ENCODE measurements at places on chromosomes 4 and X.
A peak's percentile ranks its signal among the peaks of the same experiment; 100 is the strongest.

GRCh38 chrX:44036336-44036735 is 63.1 kb upstream of the NDP start:
- peak; percentile 55 for DNase-seq

DNA sequence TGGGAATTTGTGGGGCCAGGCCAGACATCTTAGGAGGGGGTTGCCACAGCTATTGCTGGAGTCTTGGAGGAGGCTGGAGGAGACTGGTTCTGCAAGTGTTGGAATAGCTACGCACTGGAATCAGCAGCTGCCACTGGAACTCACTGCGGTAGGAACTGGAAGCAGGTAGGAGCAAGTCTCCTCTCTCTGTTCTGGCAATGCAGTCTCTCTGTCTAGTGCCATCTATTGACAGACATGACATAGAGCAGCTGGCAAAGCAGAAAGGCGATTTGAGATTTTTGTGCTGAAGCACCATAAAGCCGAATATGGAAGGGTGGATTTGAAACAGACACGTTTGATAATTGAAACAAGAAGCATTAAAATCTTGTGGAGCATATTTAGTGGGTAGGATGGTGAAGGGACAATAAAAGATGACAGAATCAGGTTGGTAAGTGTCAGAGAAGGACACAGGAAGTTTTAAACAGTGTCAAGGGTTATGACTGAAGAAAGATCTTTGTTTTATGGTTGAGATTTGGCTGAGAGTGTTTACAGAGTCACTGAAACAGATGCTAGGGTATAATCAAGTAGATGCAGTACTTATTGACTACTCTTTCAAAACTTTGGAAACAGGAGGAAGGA is 23.5 kb upstream of the SYNPO2 start:
- DNase-seq: peak; percentile 64

- DNase-seq: no peak
Observed at GRCh38 chr4:7526491-7526890, 91.8 kb upstream of the PSAPL1 start.

DNA sequence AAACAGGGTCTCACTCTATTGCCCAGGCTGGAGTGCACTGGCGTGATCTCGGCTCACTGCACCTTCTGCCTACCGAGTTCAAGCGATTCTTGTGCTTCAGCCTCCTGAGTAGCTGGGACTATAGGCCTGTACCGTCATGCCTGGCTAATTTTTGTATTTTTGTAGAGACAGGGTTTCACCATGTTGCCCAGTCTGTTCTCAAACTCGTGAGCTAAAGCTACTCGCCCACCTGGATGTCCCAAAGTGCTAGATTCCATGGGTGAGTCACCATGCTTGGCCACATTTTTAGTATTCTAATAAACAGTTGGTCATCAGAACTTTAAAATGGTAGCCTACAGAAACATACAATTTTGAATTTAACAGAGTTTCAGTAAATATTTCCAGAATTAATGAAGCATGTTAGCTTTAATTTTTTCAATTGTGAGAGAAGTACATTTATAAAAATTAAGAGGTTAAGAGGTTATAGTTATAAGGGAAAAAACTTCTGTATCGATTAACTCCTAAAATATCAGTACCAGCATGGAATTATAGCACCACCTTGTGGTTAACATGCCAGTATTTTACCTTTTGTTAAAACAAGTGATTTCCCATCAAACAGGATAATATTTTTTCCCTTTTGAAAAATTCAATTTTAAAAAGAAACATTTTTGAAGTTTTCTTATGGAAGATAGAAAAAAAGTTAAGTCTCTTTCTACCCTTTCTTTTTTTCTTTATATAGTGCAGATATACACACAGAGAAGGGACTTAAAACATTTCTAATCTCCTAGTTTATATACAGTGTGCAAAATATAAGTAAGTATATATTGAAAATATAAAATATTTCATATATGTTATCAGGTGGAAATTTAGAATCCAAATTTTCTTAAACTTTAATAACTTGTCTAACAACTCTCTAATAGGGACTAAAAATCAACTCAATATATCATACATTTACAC is 35.4 kb downstream of the CEP44 start:
- DNase-seq: peak; percentile 46

- DNase-seq: no peak
Observed at GRCh38 chrX:37746218-37746941, 33.5 kb upstream of the CYBB start.

DNA sequence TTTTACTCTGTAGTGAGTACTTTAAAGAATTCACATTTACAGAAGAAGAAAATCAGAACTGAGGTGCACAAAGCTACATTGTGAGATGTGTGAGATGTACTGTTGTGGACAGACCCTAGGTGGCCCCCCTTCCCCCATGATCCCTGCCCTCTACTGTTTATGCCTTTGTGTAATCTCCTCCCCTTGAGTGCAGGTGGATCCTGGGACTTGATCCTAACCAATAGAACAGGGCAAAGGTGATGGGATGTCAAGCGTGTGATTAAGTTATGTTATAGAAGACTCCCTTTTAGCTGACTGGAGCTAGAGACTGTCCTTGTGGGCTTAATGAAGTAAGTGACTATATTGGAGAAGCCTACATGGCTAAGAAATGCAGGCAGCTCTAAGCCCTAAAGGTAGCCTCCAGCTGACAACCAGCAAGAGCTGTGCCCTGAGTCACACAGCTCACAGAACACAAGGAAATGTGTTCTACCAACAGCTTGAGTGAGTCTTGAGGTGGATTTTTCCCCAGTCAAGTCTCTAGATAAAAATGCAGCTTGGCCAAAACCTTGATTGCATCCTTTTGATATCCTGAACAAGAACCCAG is 225.2 kb upstream of the LEF1 start:
- no peak for DNase-seq

DNA sequence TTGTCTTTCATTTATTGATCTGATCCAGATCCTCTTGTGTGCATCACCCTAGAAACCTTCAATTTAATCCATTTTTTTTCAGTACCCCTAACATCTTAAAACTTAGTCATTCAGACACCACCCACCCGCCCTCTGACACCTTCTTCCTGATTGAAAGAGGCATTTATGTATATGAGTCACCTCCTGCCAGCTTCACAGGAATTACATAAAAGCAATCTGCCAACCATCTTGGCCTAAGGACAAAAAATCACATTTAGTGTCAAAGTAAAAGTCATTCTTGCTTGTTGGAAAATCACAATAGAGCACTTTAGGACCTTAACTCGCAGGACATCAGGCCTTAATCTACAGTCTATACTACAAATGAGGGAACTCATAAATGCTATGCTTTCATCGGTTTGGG is 52.1 kb downstream of the NDST3 start:
- DNase-seq: peak; percentile 31
